ENCODE measurements at places on chromosomes 6 and 20.

DNA sequence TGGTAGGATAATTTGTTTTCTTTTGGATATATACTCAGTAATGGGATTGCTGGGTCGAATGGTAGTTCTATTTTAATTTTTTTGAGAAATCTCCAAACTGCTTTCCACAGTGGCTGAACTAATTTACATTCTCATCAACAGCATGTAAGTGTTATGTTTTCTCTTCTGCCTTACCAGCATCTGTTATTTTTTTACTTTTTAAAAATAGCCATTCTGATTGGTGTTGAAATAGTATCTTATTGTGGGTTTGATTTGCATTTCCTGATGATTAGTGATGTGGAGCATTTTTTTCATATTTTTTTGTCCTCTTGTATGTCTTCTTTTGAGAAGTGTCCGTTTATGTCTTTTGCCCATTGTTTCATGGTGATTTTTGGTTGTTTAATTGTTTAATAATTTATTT, 11.9 kb downstream of the HINT3 start:
- DNase-seq, result no peak

DNA sequence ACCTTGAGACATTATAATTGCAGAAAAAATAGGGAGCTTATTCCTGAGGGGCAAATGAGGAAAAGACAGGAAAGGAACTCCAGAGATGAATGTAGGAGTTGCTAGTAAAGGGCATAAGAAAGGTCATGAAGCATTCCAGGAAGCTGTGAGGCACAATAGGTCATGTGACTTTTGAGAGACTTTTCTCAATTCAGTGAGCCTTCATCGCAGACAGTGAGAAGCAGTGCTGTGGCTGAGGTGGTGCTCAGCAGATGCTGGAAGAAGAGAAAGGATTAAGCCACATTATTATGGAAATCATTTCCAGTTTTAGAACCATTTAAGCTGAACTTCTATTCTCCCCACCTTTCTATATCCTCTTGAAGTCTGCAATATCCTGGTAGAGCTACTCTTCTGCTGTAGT, 4.1 kb downstream of the SPTLC3 start:
- no peak for DNase-seq

GRCh38 chr20:8648466-8648865, 420.4 kb upstream of the PLCB4 start:
- DNase-seq, result no peak

DNA sequence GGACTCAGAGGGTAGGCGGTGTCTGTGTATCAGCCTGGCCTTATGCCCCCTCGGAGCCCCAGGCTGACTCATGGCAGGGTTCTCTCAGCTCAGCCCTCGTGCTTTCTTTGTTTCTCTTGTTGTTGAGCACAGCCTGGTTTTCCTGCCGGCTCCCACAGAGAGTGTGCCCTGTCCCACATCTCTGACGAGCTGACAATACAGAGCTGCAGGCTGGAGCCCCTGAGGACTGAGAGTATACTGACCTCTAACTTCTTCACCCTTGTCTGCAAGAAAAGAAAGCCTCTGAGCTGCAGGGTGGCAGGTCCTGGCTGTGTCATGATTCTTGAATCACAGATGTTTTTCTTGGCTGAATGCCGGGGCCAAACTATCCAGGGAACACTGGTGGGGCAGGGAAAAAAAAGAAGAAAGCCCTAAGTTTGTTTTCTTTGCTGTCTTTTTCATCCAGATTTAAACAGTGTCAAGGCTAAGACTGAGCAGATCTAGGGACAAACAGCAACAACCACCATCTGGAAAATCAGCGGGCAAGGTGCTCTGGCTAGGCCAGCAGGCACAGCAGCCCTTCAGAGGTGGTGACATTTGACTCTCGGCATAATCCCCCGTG, 63.3 kb upstream of the ZNF133 start:
- DNase-seq, result no peak

DNA sequence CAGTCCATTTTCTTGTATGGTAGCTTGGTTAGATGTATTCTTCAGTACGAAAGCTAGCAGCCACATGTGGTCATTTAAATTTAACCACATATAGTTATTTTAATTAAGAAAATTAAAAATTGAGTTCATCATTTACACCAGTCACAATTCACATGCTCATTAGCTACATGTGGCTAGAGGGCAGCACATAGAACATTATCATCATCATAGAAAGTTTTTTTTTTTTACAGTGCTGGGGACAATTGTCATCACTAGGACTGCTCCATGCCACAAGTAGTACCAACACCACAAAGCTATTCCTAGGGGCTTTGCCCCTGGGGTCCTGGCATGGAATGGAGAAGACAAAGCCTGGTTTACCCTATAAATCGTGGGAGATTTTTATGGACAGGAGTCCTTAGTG, 30.5 kb downstream of the PLCB4 start:
- no peak for DNase-seq

DNA sequence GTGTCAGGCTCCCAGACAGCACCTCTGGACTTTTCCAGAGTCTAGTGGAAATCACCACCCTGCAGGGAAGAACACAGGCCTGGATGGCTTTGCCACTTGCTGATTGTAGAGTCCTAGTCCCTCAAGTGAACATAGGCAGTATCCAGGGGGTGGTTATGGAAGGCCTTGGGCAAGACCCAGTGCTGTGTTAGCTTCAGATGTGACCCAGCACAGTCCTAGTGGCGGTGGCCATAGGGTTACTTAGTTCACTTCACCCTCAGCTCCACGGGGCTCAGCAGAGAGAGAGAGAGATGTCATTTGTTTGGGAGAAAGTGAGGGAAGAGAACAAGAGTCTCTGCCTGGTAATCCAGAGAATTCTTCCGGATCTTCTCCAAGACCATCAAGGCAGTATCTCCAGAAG, 37.3 kb downstream of the RNF146 start:
- no peak for DNase-seq

DNA sequence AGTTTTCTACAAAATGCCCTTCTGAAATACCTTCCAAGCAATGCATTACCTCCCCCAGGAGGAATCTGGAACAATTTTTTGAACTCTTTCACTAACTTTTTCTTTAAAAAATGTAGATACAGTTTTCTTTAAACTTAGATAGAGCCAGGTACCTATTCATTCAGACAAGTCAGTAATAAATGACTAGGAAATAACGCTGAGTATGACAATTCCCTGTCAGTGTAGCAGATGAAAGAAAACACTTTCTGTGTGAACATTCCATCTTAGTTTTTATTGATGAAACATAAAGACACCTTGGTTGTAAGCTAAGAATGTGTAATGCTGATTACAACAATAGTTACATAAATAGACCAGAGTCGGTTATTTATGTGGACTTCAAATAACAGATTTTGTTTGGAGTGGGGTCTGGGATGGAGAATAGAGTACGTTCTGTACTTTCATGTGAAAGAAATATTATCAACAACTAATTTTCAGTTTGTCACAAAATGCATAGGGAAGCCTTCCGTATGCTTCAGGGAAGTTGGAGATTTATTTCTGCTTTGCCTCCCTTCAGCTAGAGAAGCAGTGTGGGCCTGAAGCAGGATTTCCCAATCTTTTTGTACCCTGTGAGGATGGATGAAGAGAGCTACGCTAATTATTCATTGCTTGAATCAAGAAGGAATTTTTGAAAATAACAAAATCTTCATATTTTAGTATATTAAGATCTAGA, 19.2 kb upstream of the QKI start:
- no peak for DNase-seq

- no peak for DNase-seq
Observed at GRCh38 chr6:14784596-14785492, 461.0 kb upstream of the JARID2 start.
